HCT116 (cell line): ENCODE measurements at places on chromosomes 11 and 22.

- no peak for DNase-seq
Measured at GRCh38 chr11:126140201-126140925, 71.1 kb downstream of the RPUSD4 start.

GRCh38 chr11:62592146-62592815 is 958 bp upstream of the TUT1 start:
- DNase-seq, result no peak

DNA sequence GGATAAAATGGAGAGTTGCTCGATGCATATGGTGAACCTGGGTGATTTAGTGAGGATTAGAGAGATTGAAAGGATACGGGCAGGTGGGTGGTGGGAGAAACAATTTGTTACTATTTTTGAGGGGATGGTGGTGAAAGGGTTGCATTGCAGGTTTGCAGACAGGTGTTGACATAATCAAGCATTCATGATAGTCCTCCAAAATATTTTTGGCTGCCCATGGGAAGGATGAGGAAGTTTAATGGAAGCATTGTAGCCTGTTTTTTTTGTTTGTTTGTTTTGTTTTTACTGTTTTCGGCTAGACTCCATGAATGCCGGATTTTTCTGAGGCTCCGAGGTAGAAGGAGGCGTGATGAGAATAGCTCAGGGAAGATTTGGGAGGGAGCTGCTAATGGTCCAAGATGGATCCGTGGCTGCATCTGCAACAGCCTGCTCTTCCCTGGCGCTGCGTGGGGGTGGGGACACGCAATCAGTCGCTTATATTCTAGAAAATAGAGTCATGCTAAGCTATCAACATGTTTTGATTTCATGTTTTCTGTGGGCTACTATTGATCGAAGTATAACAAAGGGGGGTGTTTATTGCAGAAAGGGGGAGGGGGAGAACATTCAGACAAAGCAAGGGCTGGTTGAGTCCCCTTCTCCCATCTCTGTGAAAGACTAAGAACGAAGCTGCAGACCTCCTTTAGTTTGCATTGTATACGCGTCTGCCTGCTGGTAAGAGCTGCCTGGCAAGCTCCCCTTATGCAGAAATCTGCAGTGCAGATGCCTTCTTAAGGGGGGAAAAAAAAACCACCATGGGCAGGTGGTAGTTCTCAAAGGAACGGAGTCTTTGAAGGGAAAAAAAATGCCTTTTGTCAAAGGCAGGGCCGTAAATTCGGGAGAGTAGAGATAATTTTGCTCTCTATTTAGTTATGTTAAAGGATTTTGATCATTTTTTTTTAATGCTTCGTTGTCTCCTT is 1.0 kb downstream of the RTN3 start:
- DNase-seq, result no peak

- no peak for DNase-seq
Measured at GRCh38 chr22:44372611-44373010, 59.9 kb upstream of the SHISAL1 start.

DNA sequence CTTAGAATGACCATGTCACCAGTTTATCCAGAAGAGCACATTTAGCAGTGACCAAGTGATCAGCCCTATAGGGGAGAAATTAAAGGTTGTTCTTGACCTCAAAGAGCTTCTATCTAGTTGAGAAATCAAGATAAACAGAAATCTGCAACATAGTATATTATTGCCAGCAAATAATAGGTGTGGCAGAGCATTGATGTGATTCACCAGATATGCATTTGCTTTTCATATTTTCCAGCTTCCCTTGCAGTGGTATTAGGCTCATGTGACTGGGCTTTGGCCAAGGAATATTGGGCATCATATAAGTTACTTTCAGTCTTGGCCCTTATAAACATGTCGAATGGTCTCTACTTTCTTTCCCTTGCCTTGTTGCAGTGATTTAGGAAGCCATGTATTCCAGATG is 34.5 kb downstream of the COMMD9 start:
- DNase-seq, result no peak

GRCh38 chr11:36693139-36693843 is 95.3 kb upstream of the RAG2 start:
- no peak for DNase-seq
